CD4-positive, alpha-beta T cell treated with Interleukin-12 subunit alpha and Interleukin-12 subunit beta, for 1 hour (primary cell): ENCODE measurements at places on chromosomes 4 and X.

- DNase-seq = no peak
These were observed 145.1 kb downstream of the BEND2 start for GRCh38 chrX:18075603-18076002.

DNA sequence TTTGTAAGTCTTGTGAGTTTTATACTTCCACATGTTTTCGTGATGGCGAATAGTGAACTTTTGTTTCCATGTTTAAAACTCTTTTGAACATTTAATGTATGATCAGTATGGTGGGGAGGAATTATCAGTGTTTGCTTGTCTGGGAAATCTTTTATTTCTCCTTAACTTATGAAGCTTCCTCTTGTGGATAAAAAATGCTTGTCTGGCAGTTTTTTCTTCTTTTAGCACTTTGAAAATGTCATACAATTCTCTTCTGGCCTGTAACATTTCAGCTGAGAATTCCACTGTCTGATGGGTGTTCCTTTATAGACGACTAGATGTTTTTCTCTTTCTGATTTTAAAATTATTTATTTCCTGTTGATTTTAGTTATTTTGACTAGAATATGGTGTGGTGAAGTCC is 576.0 kb downstream of the DACH2 start:
- no peak for DNase-seq

- no peak for DNase-seq
These were observed 5.4 kb downstream of the SCARB2 start for GRCh38 chr4:76208005-76208765.

DNA sequence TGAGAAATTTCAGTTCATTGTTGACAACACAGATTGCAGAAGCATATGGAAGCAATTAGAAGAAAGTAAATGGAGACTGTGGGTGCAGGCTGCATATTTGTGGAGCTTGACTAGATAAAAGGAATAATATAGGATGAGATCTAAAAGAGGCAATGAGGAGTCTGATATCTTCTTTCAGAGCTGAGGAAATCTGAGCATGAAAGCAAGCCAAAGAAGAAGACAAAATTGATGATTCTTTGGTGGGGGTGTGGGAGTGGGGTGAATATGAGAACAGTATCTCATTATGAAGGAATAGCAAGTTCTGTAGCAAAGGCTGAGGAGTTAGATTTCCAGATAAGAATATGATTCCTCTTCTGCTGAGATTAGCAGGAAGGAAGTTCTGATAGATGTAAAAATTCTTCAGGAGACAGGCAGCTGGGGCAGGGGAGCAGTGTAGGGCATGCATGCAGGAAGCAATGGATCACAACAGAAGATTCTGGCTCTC is 6.1 kb upstream of the PDHA2 start:
- DNase-seq = no peak

DNA sequence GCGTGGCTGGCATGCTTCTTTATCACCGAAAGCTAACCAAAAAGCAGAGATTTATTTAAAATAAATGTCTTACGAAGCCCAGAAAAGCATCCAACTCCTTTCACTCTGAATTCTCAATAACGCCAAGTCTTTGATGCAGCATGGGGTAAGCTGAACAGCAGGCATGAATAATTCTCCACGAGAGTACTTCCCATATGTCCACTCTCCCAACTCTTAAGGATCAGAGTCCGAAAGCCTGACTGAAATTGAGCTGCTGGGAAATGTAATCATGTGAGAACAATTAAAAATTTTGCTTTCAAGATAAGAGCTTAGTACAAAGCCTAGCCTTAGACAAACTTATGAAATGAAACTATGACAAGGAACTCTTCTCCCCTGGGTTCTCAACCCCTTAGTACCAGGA is 7.5 kb upstream of the SLC39A8 start:
- DNase-seq = no peak

DNA sequence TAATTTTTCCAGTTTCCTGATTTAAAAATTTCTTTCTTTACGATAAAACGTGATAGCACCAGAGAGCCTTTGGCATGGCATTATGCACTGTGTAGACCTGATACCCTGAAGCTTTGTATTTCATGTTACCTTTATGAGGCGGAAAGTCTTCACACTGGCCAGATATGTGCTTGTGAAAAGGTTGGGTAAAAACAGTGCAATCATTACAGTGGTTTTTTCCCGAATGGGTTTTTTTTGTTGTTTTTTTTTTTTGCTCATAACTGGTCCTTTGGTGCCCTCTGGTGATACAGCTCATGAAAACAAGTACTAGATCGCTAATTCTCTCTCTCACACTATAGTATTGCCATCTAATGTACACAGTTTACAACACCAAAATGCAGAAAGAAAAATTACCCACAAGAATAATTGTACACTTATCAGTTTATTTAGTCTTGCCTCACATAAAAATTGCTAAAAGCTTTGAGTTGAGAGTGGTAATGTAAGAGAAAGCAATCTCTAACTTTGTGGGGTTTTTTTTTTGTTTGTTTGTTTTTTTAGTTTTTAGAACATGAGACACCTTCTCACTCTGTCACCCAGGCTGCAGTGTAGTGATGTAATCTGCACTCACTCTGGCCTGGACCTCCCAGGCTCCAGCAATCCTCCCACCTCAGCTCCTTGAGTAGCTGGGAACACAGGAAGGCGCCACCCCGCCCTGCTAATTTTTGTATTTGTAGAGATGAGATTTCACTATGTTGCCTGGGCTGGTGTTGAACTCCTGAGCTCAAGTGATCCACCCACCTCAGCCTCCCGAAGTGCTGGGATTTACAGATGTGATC is 21.3 kb downstream of the SPCS3 start:
- DNase-seq = peak; percentile 42

GRCh38 chrX:37603938-37604409 is 32.5 kb downstream of the LANCL3 start:
- no peak for DNase-seq

GRCh38 chr4:108398316-108398715 is 222.1 kb upstream of the RPL34 start:
- no peak for DNase-seq

DNA sequence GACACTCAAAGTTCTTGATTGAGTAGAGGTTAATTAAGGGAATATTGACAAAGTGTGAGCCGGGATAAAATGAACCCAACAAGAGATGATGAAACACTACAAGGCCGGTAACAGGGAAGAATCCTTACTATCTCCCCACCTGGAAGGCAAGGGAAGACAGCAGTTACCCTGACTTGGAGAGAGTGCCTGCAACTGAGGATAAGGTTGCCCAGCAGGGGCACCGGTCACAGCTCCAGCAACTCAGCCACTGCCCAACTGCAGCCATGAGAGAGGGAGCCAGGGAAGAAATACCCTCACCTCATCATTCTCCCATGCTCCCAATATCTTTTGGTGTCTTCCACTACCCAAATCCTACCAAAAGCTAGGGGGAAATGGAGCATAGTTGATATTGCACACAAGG is 212.7 kb downstream of the KCTD8 start:
- no peak for DNase-seq

GRCh38 chr4:102817613-102818268 is 9.6 kb downstream of the UBE2D3 start:
- DNase-seq = no peak

DNA sequence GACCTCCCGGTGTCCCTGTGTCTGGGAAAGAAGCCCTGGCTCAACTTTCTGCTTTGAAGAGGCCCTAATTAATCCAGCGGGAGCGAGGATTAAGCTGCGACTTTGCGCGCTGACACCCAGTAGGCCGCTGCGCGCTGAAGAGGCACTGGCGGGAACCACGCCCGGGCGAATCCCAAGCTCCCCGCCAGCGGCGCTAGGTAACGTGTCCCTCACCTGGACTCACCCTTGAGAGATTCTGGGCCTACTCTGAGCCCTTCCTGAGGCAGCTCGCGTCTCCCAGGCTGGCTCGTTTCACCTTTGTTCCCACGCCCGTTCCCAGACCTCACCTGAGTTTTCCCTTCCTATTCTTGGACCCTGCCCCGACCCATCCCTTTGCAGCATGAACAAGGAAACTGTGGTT is 616 bp upstream of the KLHL34 start:
- DNase-seq = no peak

GRCh38 chrX:54922547-54922946 is 1.9 kb downstream of the TRO start:
- DNase-seq = no peak

DNA sequence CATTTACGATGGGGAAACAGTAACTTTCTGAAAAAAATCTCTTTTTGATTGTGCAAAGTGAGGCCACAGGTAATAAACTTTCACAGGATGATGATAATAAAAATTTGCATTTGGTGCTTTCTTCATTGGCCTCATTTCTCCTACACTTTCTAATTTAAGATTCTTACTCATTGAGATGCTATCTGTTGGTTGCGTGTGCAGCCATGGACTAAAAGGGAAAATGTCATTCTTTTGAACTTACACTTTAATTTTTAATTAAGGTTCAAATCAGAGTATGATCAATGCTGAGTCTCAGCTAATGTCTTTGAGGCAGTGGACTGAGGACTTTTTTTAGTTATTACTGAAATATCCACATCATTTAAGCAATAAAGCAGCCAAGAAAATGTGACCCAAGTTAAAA is 87.6 kb downstream of the SEL1L3 start:
- DNase-seq = no peak

- DNase-seq = no peak
These were observed 247.2 kb downstream of the PALLD start for GRCh38 chr4:168744021-168744420.

- no peak for DNase-seq
These were observed 11.9 kb upstream of the TRIML1 start for GRCh38 chr4:188127214-188127874.

GRCh38 chr4:7985891-7986441 is 46.3 kb upstream of the AFAP1 start:
- no peak for DNase-seq

GRCh38 chr4:54225598-54226403 is 3.3 kb upstream of the PDGFRA start:
- DNase-seq = no peak

- DNase-seq = no peak
These were observed 30.5 kb downstream of the NHSL2 start for GRCh38 chrX:71941145-71941544.

- DNase-seq = no peak
These were observed 103.6 kb downstream of the HPGD start for GRCh38 chr4:174418640-174419212.

- DNase-seq = no peak
These were observed 3.2 kb upstream of the WDR1 start for GRCh38 chr4:10119773-10120172.
